ENCODE measurements at places on chromosomes 11 and 22.
A peak's percentile ranks its signal among the peaks of the same experiment; 100 is the strongest.

- no peak for DNase-seq
Measured at GRCh38 chr11:128572965-128573364, 14.4 kb downstream of the ETS1 start.

DNA sequence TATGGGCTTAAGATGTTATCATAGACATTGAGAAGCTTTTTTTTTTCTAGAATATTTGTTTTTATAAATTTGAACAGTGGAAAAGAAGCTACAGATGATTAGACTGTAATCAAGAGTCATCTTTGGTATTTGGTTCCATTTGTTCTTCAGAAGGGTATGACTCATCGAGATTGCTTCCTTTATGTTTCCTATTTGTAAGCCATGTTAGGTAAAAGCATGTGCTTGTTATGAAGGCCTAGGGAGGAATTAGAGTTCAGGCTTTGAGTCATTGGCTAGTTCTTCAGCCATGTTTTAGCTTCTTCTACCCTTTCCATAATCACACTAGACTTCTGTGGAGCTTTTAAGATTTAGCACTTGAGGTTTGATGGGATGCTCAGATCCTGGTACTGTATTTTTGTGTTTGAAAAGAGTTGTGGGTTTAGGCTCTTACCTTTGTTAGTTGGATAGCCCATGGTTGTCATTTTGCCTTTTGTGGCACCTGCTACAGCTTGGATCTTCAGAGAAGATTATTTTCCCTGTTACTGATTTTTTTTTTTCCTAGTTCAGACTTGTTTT lies 44.3 kb downstream of the POLD3 start:
- no peak for DNase-seq

- no peak for DNase-seq
Measured at GRCh38 chr11:79090191-79090705, 350.6 kb downstream of the TENM4 start.

- no peak for DNase-seq
Measured at GRCh38 chr22:38953577-38954413, 3.6 kb upstream of the APOBEC3A start.

DNA sequence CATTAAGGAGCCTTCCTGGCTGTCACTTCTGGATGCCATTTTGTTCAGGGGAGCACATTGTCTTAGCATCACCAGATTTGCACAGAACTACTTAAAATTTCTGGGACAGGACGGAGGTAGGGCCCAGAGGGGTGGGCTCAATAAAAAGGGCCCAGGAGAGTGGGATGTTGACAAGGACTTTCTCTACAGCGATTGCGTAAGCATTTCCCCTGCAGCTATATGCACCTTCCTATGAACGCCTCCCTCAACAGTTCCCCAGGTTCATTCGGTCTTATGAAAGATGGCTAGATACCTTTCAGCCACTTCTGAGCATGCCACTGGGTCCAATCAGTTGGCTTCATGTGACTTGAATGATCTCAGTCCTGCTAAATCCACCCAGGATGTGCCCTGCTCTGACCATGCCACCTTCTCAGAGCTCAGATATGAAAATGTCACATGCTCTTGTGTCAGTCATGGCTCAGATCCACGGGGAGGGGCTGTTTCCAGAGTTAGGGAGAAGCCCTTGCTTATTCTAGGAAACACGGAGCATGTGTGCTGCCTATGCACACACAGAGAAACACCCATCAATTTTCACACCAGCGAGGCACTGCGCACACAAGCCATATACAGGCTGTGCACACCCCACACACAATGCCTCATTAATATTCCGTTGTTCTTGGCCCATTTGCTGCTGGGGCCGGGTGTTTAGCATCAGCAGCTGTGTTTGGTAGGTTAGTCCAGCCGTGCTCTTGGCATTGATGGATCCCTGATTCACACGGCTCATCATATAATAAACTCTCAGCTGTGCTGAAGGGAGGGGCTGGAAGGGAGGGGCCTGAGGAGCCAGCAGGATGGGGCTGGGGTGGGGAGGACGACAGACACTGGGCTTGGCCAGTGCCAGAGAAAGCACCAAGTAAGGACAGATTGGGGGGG lies 52.5 kb upstream of the NNMT start:
- peak; percentile 46 for DNase-seq

GRCh38 chr11:128837627-128838026 lies 29.5 kb downstream of the KCNJ1 start:
- no peak for DNase-seq
